Cardiac septum (tissue), 1 donor: ENCODE measurements at places on chromosomes 6 and 20.

- no peak for DNase-seq
These were observed 545.6 kb downstream of the C6orf118 start for GRCh38 chr6:164763788-164764187.

GRCh38 chr20:59733351-59733750 lies 129.0 kb downstream of the PHACTR3 start:
- DNase-seq, result no peak

DNA sequence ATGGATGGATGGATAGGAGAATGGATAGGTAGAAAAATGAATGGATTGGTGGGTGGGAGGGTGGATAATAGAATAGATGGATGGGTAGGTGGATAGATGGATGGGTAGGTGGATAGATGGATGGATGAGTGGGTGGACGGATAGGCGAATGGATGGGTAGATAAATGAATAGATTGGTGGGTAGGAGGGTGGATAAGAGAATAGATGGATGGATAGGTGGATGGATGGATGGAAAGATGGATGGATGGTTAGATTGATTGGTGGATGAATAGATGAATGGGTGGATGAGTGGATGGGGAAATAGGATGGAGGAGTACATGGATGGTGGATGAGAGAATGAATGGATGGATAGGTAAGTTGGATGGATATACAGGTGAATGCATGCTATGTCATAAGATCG lies 110.5 kb downstream of the CEBPB start:
- no peak for DNase-seq

DNA sequence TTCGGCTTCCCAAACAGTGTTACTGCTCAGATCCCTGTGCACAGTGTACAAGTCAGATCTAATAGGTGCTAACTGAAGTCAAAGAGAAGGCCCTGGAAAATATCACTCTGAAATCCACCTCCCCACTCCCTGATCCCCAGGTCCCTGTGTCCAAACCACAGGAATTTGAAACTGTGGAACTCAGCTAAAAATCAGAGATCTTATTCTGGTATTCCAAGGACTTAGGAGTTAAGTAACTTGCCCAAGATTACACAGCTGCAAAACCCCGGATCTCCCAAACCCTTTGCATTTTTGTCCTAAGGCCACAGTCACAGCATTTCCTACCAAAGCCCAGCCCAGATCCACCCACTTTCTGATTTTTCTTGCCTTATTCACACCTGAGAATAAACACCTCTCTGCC lies 32.3 kb upstream of the SLC23A2 start:
- DNase-seq, result no peak

DNA sequence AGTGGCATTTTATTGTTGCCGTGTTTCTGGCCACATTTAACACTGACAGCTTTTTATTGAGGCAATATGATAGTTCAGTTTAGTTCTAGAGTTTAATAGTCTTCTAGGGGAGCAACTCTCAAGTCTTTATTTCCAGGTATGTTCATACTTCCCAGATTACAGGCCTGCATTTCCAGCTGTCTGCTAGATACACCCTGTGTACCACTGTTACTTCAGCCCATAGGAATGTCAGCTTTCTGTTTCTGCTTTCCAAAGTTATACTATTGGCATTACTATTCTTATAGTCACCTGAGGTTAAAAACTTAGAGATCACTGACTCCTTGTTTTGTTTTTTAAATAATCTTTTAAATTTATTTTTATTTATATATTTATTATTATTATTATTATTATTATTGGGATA lies 7.6 kb downstream of the ZNF451 start:
- DNase-seq, result no peak

DNA sequence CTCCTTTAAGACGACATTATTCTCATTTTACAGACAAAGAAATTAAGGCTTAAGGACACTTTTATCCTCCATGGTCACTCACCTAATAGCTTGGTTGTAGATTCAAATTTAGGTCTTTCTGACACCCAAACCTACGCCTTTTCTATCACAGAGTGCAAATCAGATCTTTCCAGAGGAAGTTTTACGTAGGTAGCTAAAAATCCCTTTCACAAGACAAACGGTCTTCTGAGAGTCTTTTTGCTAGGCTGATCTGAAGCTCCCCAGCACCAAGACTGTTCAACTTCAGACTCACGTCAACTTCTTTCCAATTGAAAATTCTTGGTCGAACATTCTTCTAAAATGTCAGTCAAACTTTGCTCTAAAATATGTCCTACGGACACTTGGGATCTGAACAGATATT lies 46.5 kb downstream of the BLOC1S5 start:
- DNase-seq, result no peak

- no peak for DNase-seq
These were observed 27.2 kb upstream of the BRPF3 start for GRCh38 chr6:36169023-36170007.

DNA sequence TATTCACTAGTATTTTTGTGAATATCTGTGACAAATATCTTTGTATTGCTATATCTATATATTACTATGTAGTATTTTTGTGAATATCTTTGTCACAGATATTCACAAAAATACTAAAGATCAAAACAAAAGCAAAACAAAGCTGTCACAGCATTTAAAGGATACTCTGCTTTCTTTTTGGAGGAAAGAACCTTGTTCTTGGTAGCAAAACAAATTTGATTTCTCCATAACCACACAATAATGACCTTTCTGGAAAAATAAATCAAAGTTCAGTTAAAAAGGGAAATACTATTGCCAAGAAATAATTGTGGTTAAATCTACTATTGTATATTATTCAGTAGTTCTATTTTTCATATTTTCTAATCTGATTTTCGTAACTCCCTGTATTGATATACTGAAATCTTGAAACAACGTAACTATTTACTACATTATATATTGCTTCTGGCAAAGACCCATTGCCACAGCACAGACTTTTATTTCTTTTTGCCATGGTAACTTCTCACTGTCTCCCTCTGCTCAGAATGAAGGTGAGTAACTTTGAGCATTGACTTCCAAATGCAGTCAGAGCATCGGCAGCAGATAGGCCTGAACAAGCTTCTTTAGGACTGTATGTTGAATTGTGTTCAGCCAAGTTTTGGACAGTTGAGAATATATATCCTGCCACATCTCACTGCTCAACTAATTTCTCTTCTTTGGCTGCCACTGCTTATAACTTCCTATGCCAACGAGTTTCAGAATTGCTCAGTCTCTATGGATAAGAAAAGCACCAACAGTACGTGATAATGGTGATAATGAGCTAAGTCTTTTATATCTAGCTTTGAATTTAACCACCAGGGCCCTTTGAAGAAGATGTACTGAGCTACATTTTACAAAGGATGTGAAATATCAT lies 1097.2 kb upstream of the GJE1 start:
- DNase-seq, result no peak

DNA sequence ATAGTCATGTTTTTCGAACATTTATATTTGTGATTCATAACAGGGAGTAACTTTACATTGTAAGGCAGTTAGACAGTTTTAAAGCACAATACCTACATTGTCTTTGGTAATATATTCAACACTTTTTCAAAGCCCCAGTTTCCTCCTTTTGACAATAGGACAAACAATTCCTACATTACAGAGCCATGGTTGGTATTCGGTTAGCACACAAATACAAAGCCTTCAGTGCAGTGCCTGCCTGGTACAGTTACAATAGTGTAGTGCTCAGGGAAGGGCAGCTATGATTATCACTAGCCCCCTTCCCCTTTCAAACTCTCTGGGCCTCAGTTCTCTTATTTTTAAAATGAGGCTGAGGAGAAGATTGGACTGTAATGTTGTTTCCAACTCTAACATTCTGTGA lies 207.8 kb downstream of the TPBG start:
- DNase-seq, result no peak

GRCh38 chr6:105322499-105323225 lies 80.2 kb downstream of the PREP start:
- no peak for DNase-seq

DNA sequence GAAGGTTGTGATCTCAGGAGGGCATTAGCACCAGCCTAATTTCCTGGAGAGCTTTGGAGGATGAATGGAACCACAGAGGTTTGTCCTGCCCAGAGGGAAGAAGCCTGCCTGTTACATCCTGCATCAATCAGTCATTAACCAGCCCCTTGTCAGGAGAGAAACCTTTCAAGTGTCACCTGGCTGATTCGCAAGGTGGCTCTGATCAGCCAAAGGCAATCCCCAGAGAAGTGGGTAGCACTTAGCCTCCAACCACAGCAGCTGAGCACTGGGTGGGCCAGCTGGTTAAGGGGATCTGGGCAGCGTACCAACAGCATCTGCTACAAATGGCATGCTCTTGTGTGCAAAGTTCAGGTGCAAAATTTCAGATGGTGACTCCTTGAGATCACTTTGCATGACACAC lies 26.9 kb downstream of the ANKEF1 start:
- no peak for DNase-seq

GRCh38 chr6:144434308-144434990 lies 149.3 kb downstream of the UTRN start:
- no peak for DNase-seq

DNA sequence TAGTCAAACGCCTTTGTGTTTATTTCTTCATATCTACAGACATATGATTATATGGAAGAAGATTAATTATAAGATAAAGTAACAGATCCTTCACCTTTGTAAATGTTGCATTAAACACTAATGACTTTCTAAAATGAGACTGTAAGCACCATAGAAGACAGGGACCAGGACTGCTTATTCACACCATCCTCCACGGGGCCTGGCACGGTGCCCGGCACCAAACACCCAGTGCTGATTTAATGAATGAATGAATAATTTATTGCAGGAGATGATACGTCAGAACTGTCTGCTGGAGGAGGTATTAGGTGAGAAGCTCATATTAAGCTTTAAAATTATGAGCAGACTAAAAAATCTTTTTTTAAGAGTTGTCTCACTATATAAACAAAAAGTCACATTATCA lies 88.3 kb downstream of the SLX4IP start:
- no peak for DNase-seq

- no peak for DNase-seq
These were observed 40.1 kb downstream of the ILRUN start for GRCh38 chr6:34656378-34657036.

DNA sequence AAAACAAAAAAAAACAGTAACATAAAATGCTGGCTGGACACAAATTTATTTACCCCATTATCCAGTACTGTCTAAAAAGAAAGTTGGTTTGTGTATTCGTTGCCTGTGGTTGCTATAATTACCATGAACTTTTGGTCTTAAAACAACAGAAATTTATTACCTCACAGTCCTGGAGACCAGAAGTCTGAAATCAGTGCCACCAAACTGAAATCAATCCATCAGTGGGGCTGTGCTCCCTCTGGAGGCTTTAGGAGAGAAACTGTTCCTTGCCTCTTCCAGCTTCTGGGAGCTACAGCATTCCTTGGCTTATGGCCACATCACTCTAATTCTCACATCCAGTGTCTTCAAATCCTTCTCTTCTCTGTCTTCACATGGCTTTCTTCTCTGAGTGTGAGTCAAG lies 79.4 kb downstream of the SNX5 start:
- no peak for DNase-seq

GRCh38 chr20:48750941-48751635 lies 76.7 kb downstream of the PREX1 start:
- peak; percentile 95 for DNase-seq
